ENCODE measurements at places on chromosomes 6 and 20.

DNA sequence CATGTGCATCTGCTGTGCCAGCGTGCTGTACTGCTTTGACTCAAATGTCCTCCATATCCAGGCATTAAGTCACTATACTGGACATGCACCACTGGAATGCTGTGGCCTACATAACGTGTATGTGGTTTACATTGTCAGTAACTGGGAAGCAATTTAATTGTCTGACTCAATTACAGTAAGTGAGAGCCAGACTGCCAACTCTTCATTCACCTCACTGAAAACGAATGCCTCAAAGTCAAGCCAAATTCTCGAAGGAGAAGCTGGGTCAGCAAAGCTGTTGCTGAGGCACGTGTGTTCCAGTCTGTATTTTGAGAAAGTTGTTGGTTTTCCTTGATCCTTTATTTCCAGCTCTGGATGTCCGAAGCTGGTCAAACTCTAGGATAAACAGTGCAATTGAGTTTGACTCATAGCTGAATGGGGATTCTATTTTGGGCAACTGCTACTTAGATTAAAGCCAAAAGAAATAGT is 534.3 kb downstream of the COL12A1 start:
- no peak for DNase-seq

DNA sequence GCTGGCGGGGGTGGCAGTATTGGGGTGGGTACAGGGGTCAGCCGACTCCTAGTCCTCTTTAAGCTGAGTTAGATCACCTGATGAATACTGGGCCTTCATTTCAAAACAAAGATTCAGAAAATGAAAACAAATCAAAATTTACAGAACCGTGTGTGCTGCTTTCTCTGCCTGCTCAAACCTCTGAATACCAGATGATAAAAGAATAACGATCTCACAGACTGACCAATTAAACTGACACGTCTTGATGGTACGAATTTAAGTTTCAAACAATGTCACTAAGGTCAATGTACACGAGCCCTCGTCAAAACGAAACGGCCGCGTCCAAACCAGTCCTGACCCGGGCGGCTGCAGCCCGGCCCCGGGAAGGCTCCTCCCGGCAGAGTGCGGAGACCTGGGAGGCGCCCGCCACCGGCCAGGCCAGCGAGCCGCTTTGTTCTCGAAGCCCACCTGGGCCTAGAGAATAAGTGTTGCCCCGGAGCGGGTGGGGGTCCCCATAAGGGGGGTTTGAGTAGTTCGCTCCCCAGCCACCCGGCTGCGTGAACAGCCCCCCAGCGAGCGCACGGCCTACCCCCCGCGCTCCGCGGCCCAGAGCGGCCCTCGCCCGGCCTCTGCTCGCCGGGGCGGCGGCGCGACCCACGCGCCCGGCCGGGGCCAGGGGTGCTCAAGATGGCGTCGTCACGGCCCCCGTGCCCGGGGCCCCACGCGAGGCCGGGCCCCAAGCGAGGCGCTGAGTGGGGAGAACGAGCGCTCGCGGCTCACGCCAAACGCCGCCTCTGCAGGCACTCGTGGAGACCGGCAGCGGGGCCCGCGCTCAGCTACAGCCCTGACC is 728 bp downstream of the PSMA7 start:
- DNase-seq = no peak

DNA sequence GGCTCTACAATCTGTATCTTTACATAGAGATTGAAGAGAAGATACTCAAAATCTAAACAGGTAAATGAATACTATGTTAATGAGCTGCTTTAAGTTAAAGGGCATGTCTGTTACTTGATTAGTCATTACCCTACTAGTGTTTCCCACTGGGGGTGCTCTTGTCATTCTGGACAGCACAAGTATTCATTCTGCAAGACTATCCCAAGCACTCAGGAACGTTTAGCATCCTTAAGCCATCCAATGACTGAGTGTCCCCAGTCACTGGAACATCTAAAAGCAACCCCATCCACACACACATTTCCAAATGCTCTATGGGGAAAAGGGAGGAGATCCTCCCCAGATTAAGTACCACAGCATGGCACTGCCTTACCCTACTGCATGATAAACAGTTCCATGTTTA is 25.7 kb downstream of the EZR start:
- DNase-seq = no peak

- no peak for DNase-seq
Measured at GRCh38 chr6:32645047-32645703, 8.0 kb downstream of the HLA-DQA1 start.

DNA sequence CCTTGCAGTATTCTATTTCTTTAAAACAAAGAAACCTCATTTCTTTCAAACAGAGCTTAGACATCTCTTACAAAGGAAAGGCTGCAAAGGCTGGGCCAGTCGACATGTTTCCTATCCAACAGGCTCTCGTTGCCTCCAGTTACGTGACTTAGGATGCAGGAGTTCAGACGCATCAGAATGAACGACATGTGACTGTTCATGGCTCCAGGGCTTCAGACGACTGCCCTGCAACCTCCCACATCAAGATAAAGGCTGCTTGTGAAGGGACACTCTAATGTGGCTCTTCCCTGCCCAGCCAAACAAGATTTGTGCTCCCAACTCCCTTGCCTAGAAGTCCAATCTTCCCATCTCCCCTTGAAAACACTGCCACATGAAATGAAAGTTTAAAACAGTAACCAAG is 14.3 kb upstream of the NEDD9 start:
- DNase-seq = no peak

Measured in GF-D8 (cell line).